Breast epithelium (tissue), 4 donors: ENCODE measurements at places on chromosomes 16 and 17. TPM values are rescaled to one million over a fixed set of nuclear protein-coding genes. Genes with fewer than 3 reads are reported as not detected.

DNA sequence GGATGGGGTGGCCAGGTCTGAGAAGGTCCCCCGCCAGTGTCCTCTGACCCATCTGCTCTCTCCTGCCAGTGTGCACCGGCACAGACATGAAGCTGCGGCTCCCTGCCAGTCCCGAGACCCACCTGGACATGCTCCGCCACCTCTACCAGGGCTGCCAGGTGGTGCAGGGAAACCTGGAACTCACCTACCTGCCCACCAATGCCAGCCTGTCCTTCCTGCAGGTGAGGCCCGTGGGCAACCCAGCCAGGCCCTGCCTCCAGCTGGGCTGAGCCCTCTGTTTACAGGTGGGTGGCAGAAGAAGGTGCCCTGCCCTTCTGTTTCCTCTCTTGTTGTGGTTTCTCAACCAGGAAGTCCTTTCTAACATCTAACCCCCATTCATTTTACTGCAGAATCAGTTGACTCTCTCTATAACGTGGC is 7.1 kb downstream of the ERBB2 start:
- peaks cover 4% of the 10 kb centered on the region for H3K4me1 ChIP-seq
- H3K27ac ChIP-seq = peak overlapping the region; percentile 98
- H3K36me3 ChIP-seq = peaks cover 5% of the 10 kb centered on the region
- no peaks in the 10 kb centered on the region for H3K27me3 ChIP-seq
- no peak for DNase-seq
- H3K4me3 ChIP-seq = no peak overlapping the region

DNA sequence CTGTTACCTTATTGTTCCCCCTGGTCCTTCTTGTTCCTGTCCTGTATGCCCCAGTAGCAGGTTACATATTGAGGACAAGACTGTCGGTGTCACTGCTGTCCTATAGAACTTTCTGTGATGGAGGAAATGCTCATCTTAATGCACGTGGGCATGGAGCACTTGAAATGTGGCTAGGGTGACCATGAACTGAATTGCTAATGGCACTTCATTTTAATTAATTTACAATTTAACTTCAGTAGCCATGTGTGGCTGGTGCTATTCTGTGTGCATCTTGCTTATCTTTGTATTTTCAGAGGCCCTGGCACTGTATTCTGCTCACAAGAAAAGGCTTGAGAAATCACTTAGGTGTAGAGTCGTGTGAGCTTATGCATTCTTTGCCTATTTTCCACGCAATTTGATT is 125.2 kb downstream of the MSI2 start:
- H3K27me3 ChIP-seq = no peaks in the 10 kb centered on the region
- H3K36me3 ChIP-seq = no peaks in the 10 kb centered on the region
- H3K4me3 ChIP-seq = no peak overlapping the region
- no peak for DNase-seq
- no peaks in the 10 kb centered on the region for H3K4me1 ChIP-seq

- no peaks in the 10 kb centered on the region for H3K4me1 ChIP-seq
- no peak for DNase-seq
Measured at GRCh38 chr16:11423315-11424117, 78.3 kb downstream of the RMI2 start.

DNA sequence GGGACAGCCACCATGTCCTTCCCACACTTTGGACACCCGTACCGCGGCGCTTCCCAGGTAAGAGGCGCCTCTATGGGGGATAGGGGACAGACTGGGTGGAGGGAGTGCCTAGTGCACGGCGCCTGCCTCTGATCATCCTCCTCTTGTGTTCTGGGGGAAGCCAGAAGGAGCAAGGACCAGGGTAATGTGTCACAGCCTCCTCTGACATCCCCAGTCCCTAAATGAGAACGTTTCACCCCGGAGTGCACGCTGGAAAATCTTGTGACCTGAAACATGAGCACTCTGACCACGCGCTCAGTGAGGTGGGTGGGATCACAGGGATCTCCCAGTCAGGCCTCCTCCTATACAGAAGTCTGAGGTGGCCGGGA is 1.1 kb downstream of the IRX6 start:
- no peak for DNase-seq
- peak overlapping the region; percentile 46 for H3K4me3 ChIP-seq
- H3K4me1 ChIP-seq = no peaks in the 10 kb centered on the region
- no peak overlapping the region for H3K27ac ChIP-seq

DNA sequence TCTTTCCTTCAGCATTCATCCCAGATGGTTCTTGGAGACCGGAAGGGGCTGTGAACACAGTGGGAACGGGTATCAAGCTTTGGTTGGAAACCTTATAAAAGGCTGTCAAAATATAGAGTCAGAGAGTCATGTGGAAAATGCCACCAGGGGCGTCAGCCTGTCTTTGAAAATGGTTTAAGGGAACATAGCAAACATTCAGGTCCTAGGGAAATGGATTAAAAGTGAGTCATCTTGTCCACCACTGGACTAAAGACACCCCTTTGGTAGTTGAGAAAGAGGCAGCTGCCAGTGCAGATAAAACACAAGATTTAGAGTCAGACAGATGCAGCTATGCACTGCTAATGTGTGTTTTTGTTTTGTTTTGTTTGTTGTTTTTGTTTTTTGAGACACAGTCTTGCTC is 47.8 kb upstream of the BCO1 start:
- no peaks in the 10 kb centered on the region for H3K36me3 ChIP-seq
- no peaks in the 10 kb centered on the region for H3K4me1 ChIP-seq
- no peak overlapping the region for H3K4me3 ChIP-seq
- no peaks in the 10 kb centered on the region for H3K27me3 ChIP-seq

KCTD2 gene
- total RNA-seq = 28.4 TPM

CSH1 gene
- not detected for total RNA-seq

CDH11 gene
- 41.8 TPM for total RNA-seq

GRCh38 chr16:81554979-81555378 is 110.4 kb downstream of the CMIP start:
- no peak overlapping the region for H3K27ac ChIP-seq
- H3K4me1 ChIP-seq = peaks cover 5% of the 10 kb centered on the region
- DNase-seq = no peak
- no peaks in the 10 kb centered on the region for H3K27me3 ChIP-seq

GDPD1 gene
- total RNA-seq = 0.96 TPM

DNA sequence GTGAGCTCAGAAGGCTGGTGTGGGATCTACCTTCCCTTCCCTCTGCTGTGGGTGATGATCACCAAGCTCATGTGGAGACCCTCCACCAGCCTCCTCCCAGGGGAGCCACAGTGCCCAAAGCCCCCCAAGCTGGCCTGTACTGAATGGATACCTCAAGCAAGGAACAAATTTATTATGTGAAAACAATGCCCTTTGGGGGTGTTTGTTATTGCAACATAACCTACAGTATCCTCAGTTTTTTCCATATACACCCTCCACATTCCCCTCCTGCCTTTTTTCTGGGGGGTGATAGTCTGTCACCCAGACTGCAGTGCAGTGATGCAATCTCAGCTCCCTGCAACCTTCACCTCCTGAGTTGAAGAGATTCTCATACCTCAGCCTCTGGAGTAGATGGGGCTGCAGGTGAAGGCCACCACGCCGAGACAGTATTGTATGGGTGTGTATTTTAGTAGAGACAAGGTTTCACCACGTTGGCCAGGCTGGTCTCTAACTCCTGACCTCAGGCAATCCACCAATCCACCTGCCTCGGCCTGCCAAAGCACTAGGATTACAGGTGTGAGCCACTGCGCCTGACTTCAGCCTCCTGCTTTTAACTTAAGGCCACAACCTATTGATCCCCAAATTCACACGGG is 215.9 kb downstream of the CPPED1 start:
- peak; percentile 5 for DNase-seq
- no peaks in the 10 kb centered on the region for H3K27me3 ChIP-seq
- H3K4me3 ChIP-seq = no peak overlapping the region

DNA sequence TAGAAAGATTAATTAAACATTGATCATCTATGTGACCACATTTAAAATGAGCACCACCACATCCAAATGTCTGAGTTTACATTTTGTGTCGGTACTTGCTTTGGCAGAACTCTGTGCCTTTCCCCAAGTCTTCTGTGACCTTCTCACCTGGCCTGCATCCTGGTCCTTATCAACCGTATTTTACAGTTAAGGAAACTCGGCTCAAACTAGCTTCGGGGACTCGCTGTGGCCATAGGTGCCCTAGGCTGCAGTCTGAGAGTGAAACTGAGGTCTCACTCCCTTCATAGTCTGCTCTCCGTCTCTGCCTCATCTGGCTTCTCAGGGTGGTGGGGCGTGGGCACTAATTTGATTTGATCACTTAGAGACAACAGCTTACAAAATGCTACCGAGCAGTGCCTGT is 555.5 kb downstream of the WWOX start:
- no peak for DNase-seq
- no peak overlapping the region for H3K27ac ChIP-seq
- no peaks in the 10 kb centered on the region for H3K27me3 ChIP-seq
- no peaks in the 10 kb centered on the region for H3K36me3 ChIP-seq
- no peak overlapping the region for H3K4me3 ChIP-seq
- H3K4me1 ChIP-seq = no peaks in the 10 kb centered on the region

- no peaks in the 10 kb centered on the region for H3K27me3 ChIP-seq
- DNase-seq = no peak
- H3K4me1 ChIP-seq = no peaks in the 10 kb centered on the region
- H3K27ac ChIP-seq = no peak overlapping the region
- H3K36me3 ChIP-seq = no peaks in the 10 kb centered on the region
- H3K4me3 ChIP-seq = no peak overlapping the region
Measured at GRCh38 chr17:27504188-27504995, 48.1 kb downstream of the KSR1 start.

DNA sequence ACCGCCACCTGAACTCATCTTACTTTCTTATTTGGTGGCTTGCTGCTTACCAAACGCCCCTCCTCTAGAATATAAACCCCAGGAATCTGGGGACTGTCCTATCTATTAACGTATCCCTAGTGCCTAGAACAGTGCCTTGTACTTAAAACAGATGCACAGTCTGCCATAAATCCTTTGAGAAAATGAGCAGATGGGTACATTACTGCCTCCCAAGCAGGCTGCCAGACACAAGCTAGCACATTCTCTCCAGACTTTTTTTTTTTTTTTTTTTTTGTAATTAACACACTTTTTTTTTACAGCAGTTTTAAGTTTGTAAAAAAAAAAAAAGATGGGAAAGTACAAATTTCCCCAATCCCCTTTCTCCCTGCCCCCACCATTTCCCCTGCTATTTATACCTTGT is 57.3 kb upstream of the RPL38 start:
- H3K4me3 ChIP-seq = no peak overlapping the region
- H3K4me1 ChIP-seq = no peaks in the 10 kb centered on the region
- H3K27me3 ChIP-seq = no peaks in the 10 kb centered on the region
- no peaks in the 10 kb centered on the region for H3K36me3 ChIP-seq

TEKT5 gene
- not detected for total RNA-seq

- H3K4me3 ChIP-seq = peak overlapping the region; percentile 98
- DNase-seq = no peak
- no peaks in the 10 kb centered on the region for H3K27me3 ChIP-seq
- H3K36me3 ChIP-seq = no peaks in the 10 kb centered on the region
Measured at GRCh38 chr17:41864498-41864835, 756 bp downstream of the KLHL11 start.

DNA sequence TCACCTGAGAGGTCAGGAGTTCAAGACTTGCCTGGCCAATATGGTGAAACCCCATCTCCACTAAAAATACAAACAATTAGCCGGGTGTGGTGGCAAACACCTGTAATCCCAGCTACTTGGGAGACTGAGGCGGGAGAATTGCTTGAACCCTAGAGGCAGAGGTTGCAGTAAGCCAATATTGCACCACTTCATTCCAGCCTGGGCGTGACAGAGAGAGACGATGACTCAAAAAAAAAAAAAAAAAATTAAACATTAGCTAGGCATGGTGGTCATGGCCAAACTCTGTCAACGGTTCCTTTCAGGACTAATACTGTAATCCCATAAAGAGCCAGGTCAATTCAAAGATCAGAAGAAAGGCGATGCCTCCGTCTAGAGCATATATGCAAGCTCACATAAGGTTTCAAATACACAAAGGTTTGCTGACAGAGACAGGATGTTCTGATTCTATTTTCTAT is 2.4 kb downstream of the RNF157 start:
- peaks cover 4% of the 10 kb centered on the region for H3K4me1 ChIP-seq
- no peak overlapping the region for H3K4me3 ChIP-seq
- no peak for DNase-seq
- no peaks in the 10 kb centered on the region for H3K36me3 ChIP-seq
- no peak overlapping the region for H3K27ac ChIP-seq

- H3K27me3 ChIP-seq = no peaks in the 10 kb centered on the region
- H3K4me3 ChIP-seq = peak overlapping the region; percentile 42
- no peaks in the 10 kb centered on the region for H3K36me3 ChIP-seq
- DNase-seq = peak; percentile 32
- no peak overlapping the region for H3K27ac ChIP-seq
Measured at GRCh38 chr17:20073055-20073979, 64.2 kb downstream of the SPECC1 start.

ARL5C gene
- total RNA-seq = not detected

DNA sequence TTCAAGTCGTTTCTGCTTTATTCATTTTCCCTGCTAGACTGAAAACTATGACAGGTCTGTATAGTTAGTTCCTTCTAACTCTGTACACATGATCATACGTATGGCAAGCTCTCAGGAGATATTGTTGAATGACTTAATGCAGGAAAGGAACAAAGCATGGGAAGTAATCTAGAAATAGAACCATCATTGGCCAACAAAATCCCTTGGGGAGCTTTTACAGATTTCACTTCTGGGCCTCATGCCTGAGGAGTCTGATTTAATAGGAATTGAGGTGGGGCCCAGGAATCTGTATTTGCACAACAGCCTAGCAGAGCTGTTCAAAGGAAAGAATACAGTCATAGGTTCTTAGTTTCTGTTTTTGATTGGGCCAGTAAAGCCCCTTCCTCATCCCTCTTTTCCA is 229.2 kb downstream of the MAP2K6 start:
- H3K36me3 ChIP-seq = no peaks in the 10 kb centered on the region
- no peak for DNase-seq
- no peak overlapping the region for H3K27ac ChIP-seq
- H3K4me1 ChIP-seq = no peaks in the 10 kb centered on the region

OR1A1 gene
- not detected for total RNA-seq

CD300LB gene
- total RNA-seq = 0.32 TPM

DNA sequence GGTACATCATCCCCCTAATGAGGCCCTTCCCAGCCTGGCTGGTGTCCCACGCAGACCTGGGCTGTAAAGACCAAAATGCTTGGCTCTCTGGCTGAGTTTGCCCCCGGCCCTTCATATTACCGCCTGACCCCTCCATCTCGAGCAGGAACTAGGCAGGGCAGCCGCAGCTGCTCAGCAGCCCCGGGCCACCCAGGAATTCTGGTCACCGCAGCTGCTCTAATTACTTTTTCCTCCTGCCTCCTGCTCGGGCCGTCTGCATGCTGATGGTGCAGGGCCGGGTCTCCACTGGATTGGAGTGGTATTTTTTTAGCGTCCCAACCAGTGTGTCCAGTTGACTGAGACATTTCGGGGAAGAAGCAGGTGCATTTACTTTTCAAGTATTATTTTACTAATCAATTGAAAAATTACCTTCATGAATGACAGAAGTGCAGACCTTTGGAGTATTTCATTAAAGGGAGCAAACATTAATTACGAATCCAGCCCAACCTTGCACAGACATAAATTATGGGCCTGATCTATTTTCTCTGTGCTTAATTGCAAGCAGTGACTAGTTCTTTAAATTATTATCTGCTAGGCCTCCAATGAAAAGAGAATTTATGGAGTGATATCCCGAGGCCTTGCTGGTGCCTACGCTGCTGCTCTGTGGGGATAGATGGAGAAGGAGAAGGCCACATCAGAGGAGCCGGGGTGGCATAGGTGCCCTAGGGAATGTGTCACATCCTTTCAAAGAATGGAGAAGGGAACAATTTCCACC is 176.2 kb downstream of the CYLD start:
- no peak for DNase-seq
- H3K4me3 ChIP-seq = no peak overlapping the region
- H3K4me1 ChIP-seq = no peaks in the 10 kb centered on the region
- H3K27me3 ChIP-seq = no peaks in the 10 kb centered on the region

GRCh38 chr17:4945944-4946280 is 2.4 kb downstream of the PFN1 start:
- no peaks in the 10 kb centered on the region for H3K36me3 ChIP-seq
- H3K27ac ChIP-seq = peak overlapping the region; percentile 99
- H3K4me1 ChIP-seq = peaks cover 37% of the 10 kb centered on the region
- H3K27me3 ChIP-seq = no peaks in the 10 kb centered on the region

ATP2C2 gene
- total RNA-seq = 28.5 TPM

TBC1D3G gene
- total RNA-seq = 2.1 TPM

ATP1B2 gene
- 0.98 TPM for total RNA-seq
